Stimulated activated CD4-positive, alpha-beta T cell treated with anti-CD3 and anti-CD28 coated beads, Interleukin-1b, Interleukin-23, amount 100 ng/mL, for 1 hour (primary cell): ENCODE measurements at places on chromosomes 11 and 22.
A peak's percentile ranks its signal among the peaks of the same experiment; 100 is the strongest.

GRCh38 chr11:60193687-60194433 is 11.0 kb upstream of the MS4A6A start:
- peak; percentile 23 for DNase-seq

DNA sequence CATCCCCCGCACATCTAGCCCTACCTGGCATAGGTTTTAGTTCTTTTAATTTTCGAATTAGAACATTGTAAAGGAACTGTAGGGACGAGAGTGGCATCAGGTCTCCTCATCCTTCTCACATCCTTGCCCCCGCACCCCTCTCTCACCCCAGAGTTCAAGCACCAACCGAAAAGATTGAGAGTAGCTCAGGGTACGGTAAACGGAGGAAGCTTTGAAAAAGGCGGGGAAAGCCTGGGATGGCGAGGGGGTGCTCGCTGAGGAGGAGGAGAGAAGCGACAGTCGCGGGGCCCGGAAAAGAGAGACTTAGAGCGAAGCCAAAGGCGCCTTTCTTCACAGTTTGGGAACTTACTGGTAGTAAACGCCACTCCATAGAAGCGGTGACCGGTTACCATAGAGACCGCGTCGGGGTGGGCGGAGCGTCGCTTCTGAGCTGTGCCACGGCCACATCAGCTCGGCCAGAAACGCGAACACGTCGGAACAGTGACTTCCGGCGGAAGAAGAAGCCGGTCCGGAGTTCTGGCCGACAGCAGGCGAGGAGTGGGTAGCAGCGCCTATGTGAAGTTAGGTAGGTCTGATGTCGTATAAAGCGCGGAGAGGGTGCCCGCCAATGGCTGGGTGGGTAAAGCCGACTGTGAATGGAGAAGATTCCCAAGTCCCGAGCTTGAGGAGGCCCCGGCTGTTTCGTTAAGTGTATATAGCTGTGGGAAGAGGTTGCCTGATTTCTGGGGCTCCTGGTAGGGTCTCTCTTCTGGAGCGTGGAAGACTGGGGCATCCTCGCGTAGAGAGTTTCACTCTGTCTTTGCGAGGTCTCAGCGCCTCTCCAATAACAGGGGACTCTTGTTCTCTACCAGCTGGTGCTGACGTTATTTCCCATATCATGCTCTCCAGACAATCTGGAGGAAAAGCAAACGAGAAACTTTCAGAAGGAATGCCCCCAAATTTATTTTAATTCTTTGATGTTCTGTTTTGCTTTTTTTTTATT is at the start of the genes DCDC1 and DNAJC24:
TSS of gene DCDC1 (minus strand) at position 392 of the 982 bp plus-strand sequence. CDS start 41,459 bp downstream, outside the sequence.
TSS of gene DNAJC24 (plus strand) at position 513 of the 982 bp plus-strand sequence. CDS start 889 bp downstream, outside the sequence.
- DNase-seq, result peak; percentile 81

DNA sequence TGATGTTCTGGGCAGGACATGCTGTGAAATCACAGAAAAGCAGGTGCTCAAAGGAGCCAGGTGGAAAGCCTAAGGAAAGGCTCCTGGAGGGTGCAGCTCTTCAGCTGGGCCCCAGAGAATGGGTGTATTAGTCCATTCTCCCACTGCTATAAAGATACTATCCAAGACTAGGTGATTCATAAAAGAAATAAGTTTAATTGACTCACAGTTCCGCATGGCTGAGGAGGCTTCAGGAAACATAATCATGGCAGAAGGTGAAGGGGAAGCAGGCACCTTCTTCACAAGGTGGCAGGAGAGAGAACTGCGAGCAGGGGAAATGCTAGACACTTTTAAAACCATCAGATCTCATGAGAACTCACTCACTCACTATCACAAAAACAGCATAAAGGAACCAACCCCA is 43.1 kb upstream of the DEUP1 start:
- DNase-seq, result no peak

DNA sequence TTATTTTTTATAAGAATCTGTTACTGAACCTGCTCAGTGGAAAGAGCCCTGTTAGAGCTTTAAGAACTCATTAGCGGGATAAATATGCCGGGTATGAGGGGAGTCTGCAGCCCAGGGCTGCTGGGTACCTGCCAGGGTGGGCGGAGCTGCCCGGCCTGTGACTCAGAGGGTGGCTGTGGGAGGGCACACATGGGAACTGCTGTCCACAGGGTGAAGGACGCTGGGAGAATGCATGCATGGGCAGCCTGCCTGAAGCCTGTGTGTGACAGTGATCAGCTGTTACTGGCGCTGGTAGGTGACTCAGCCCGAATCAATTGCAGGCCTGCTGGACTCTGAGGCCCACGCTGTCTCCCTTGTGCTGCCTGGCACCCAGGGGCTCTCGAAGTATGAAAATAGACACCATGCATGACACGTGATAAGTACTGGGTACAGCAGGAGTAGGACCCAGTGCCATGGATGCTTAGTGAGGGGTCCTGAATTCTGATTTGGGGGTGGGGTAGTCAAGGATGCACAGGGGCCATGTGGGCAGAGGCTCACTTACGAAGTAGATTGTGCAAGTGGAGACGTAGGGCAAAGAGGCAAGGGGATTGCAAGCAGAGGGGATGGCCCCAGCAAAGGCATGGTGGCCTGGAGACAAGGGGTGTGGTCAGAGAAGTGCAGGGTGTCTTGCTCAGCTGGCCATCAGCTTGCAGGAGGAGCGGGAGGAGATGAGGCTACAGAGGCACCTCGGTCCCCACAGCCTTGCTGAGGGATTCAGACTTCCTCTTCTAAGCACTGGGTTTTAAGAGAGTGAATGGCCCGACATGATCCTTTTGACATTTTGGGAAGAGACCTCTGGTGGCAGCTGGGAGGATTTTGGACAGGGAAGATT is 36.5 kb downstream of the GRIK4 start:
- DNase-seq, result no peak

DNA sequence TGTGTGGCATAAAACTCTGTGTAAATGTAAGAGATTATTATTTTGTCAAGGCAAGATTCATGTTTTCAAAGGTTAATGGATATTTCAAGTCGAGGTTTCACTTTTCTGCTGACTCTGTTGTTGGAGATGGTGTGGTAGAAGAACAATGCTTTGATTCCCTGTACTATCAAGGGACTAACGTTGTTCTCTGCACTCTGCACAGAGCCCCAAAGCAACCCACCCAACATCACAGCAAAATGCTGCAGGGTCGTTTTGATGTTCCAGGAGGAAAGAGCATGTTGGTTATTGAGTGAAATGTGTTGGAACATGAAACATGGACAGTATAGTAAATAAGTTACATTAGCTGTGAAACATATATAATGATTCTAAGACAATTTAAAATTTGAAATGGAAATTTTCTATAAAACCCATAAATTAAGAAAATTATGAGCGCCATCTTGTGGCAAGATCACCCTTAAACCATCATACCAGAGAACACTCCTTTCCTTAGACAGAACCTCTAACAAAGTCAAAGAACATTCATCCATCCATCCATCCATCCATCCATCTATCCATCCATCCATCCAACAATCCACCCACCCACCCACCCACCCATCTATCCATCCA is 164.4 kb upstream of the ZBED5 start:
- DNase-seq, result no peak

DNA sequence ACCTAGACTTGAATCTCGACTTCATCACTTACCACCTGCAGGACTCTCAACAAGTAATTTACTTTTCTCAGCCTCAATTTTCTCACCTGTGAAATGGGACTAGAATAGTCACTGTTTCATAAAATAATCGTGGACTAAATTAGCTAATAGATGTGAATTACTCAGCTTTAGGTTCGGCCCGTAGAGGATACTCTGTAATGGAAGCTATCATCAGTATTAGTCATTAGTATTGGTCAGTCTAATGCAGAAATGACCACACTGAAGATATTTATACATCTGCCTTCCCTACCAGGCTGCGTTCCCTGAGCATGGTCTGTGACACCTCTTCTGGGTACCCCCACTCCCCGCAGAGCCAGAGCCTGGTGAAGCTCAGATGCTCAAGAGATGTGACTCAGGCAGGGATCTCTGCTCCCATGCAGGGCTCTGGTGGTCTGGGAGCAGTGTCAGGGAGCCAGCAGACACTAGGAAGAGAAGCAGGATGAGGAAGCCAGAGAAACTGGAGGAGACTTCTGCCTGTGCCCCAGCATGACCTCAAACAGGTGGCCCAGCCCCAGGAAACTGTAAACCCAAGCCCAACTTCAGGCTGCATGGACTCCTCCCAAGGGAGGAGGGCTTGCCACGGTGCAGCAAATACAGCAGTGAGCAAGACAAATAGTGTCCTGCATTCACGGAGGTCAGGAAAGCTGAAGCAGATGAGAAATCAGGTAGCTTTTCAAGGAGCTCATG is 88.0 kb upstream of the E2F8 start:
- DNase-seq, result no peak

DNA sequence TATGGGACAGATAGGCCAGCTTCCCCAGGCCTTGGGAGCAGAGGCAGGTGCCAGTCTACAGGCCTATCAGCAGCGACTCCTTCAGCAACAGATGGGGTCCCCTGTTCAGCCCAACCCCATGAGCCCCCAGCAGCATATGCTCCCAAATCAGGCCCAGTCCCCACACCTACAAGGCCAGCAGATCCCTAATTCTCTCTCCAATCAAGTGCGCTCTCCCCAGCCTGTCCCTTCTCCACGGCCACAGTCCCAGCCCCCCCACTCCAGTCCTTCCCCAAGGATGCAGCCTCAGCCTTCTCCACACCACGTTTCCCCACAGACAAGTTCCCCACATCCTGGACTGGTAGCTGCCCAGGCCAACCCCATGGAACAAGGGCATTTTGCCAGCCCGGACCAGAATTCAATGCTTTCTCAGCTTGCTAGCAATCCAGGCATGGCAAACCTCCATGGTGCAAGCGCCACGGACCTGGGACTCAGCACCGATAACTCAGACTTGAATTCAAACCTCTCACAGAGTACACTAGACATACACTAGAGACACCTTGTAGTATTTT is 26.6 kb upstream of the L3MBTL2 start:
- no peak for DNase-seq
